Stimulated activated CD8-positive, alpha-beta memory T cell treated with anti-CD3 and anti-CD28 coated beads, Interleukin-7, amount 100 ng/mL, for 1 hour (primary cell): ENCODE measurements at places on chromosomes 12 and 14.

DNA sequence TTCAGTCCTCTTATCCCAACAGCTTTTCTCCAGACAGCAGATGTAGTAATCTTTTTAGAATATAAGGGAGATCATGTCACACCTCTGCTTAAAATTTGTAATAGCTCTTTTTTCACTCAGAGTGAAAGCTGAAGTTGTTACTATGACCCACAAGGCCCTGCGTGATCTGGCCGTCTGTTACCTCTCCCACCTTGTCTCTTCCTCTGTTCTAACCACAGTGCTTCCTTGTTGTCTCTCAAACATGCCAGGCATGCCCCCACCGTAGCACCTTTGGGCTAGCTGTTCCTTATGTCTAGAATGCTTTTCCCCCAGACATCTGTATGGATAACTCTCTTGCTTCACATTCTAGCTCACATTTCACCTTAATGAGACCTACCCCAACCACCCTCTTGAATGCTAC, 6.5 kb downstream of the NECAP1 start:
- DNase-seq: no peak

GRCh38 chr14:40248671-40249070, 816.4 kb upstream of the FBXO33 start:
- no peak for DNase-seq

GRCh38 chr12:50786498-50787231, 22.8 kb downstream of the ATF1 start:
- no peak for DNase-seq

- DNase-seq: no peak
Observed at GRCh38 chr12:119803381-119803791, 73.7 kb downstream of the CIT start.

- no peak for DNase-seq
Observed at GRCh38 chr12:123391546-123392343, 7.8 kb downstream of the KMT5A start.

GRCh38 chr14:55111122-55111708, 17.8 kb upstream of the LGALS3 start:
- DNase-seq: no peak

- DNase-seq: no peak
Observed at GRCh38 chr14:57058319-57058718, 210.4 kb downstream of the EXOC5 start.

DNA sequence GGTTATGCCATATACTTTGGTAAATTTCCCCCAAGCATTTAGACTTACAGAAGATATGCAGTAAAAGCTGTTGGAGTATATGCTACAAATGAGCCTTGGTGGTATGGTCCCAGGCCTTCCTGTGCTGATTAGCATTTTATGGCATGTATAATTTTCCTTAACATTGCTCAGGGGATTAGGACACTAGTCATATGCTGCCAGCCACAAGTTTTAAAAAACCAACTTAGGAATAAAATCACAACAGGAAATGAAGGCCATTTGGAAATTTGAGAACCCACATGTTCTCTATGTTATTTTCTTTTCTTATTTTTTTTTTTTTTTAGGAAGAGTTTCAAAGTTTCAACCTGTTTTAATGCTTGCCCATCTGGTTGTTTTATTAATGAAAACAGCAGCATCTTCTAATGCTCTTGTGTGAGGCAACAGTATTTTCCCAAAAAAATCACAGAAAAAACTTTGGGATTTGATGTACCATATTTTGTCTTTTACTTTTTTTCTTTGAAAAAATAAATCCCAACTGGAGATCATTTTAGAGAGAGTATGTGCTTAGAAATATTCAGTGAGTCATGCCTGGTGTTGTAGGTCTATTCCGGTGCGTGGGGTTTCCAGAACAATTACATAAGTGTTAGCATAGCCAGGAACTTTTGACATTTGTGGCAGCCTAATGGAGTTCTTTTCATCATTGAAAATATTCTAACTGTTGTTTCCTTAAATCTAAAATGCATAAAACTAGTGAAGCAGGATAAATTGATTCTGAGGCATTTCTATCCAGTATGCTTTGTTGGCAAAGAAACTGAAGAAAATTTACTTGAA, 21.7 kb upstream of the DUSP6 start:
- DNase-seq: no peak

GRCh38 chr14:77516126-77516525, 17.5 kb upstream of the ISM2 start:
- no peak for DNase-seq

DNA sequence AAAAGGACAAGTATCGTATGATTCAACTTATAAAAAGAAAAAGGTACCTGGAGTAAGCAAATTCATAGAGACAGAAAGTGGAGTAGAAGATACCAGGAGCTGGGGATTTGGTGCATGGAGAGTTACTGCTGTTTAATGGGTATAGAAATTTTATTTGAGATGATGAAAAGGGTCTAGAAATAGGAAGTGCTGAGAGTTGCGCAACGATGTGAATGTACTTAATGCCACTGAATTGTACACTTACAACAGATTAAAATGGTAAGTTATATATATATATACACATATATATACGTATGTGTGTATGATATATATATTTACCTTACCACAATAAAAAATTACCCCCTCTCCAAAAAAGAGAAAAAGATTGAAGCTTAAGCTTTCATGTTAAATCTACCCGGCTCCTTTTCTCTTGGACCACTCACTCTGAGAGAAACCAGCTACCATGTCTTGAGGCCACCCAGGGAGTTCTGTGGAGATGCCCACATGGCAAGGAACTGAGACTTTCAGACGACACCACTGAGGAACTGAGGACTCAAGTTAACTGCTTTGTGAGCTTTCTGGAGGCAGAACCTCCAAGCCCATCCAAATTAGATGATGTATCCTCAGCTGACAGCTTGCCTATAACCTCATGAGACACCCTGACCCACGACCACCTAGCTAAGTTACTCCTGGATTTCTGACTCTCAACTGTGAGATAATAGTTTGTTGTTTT, 130.0 kb upstream of the BTG1 start:
- no peak for DNase-seq

GRCh38 chr14:96671218-96671617, 126.0 kb upstream of the VRK1 start:
- DNase-seq: no peak

- DNase-seq: no peak
Observed at GRCh38 chr14:22509036-22509709, 79.9 kb downstream of the DAD1 start.

DNA sequence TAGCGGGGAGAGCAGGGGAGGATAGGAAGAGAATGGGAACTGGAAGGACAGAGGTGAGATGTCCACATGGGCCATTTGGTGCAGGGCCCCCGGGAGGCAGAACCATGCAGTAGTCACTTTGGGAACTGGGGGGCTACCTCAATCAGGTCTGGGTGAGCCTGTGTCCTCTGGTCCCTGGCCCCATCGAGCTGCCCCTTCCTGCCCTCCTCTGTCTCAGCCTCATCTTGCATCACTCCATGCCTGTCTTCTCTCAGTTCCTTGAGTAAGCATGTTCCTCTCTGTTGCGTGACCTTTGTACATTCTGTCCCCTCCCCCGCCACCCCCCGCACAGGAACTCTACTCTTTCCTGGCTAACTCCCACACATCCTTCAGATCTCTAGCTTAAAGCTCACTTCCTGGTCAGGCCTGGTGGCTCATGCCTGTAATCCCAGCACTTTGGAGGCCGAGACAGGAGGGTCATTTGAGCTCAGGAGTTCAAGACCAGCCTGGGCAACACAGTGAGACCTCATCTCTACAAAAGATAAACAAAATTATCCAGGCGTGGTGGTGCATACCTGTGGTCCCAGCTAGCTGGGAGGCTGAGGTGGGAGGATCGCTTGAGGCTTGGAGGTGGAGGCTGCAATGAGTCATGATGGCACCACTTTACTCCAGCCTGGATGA, 23.2 kb downstream of the FOS start:
- no peak for DNase-seq

DNA sequence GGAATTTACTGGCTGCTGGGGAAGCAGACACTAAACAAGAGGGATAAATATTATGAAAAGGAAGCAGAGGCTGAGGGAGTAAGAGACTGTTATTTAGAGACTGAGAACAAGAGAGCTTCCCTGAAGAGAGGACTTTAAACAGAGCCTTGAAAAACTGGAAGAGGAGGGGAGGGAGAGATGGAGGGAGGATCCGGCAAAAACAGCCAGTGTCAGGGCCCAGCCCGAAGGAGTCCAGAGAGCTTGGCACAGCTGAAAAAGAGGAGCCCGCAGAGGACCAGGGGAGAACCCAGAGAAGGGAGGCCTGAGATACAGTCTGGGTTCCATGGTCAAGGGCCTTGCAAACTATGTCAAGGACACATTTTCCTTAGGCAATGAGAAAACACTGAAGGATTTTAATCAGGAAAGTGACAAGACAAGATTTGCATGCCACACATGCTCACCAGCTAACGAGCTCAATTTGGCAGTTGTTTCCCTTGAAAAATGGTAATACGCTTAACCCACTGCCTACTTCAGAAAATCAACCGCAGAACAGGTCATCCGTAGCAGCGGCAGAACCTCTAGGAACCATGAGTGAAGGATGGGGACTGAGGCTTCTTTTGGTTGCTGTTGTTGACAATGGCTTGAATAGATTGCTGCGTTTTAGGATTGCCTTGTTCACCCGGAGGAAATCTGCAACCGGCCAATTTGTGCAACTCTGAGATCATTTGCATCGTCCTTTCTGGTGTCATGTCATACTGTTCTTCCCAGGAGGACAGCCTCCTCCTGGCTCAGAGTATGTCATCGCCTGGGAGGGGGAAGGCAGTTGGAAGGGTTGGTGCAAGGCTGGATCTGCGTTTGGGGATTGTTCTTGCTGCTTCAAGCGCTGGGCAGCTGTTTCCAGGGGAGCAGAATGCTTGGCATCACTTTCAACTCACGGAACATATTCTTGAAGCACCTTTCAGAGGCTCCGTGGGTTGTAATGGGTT, 108.2 kb downstream of the PRMT8 start:
- DNase-seq: no peak

DNA sequence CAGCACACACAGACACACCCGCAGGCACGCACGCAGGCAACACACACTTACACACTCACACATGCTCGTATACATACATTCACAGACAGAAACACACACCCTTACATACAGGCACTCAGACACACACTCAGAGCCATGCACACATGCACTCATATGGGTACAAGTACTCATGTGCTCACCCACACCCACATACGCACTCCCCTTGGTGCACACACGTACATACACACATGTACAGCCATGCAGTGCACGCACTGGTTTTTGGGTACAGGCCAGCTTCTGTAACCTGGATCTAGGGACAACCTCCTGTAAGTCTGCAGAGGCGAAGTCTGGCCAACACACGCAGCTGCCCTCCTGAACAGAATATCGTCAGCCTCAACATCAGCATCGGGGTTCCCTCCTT, 221.3 kb upstream of the RTL1 start:
- DNase-seq: no peak

GRCh38 chr14:96756745-96757144, 40.4 kb upstream of the VRK1 start:
- no peak for DNase-seq

GRCh38 chr14:26401179-26401968, 196.5 kb downstream of the NOVA1 start:
- no peak for DNase-seq

DNA sequence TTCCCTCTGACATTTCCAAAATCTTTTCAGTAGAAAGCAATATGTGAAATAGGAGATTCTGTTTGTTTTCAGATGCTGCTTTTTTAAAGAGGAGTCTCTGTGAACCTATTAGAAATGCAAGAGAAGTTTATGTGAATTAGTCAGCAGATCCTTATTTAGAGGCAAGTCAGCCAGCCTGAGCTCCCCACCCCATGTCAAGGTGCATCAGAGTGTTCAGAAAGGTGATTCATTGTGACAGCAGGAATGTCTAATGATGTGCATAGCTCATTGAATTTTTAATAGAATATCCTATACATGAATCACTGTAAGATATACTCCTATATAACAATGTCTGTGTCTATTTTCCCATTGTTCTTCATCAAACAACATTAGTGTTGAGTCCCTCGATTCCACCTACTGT, 1222.4 kb upstream of the USP15 start:
- DNase-seq: no peak

DNA sequence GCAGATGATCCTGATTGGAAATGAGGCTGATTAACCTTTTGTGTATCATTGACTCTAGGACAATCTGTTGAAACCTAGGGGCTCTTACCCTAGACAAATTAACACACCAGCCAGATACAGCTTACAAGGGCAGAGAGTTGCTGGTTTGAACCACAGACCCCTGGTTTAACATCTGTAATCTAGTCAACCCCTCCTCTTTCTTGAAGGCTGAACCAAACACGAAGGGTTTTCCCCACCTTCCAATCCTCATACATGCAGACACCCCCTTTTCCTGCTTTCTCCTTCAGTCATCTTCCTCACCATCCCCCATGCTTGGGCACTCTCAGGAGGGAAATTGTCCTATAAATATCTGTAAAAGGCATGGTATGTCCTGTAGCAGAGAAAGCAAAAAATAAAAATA, 126.0 kb upstream of the HIF1A start:
- DNase-seq: no peak

DNA sequence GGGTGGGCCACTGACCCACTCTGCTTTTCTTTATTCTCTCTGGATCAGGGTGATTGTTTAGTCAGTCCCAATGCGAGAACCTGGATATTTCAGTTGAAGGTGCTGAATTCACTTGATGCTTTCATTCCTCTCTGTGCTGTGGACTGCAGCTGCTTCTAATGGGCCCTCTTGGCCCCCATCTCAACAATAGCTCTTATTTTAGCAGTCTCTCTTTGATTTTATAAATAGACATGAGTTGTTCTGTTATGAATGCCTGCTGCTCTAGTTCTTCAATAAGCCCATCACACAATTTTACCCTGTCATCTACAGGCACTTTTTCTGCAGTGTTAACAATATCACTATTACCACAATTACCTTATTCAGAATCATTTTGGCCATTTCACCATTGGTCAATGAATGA, 54.1 kb upstream of the YARS2 start:
- no peak for DNase-seq

DNA sequence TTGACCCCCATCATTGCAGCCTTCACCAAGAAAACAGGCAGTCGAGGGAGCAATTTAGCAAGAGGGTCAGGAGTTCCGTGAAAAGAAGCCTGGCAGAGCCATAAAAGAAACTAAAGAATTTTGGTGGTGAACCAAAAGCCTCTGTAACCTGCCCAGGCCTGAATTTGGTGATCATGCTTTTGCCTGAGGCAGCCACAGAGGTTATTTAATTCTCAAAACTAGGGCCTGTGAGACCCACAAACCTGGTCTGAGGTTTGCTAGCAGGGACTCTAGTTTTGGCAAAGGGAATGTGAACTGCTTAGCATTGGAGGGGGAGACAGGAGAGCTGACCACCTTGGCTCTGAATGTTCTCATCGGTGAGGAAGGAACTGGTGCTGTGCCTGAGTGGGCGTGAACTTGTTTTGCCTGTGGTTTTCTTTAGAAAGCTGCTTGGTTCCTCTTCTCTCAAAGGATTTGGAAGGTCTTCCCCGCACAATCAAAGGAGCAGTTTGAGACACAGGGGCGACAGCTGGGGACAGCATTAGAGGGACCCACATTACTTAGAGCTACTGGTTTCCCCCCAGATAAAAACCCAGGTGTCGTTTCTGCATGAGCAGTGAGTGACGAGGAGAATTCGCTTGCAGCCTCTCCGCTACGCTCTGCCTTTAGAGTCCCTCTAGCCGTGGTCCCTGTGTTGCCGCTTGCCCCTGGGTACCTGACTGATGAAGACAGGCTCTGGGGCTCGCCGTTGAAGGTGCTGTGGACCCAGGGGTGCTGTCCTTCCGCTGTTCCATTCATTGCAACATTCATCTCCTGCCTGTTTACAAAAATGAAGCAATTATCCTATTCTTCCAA, 12.6 kb upstream of the WNT5B start:
- no peak for DNase-seq
